DMS 273 treated with DMSO at 0.1 percent for 48 hours (cell line): ENCODE measurements at places on chromosomes 2 and 18.

GRCh38 chr2:9226458-9227380 lies 20.1 kb downstream of the ASAP2 start:
- no peak for DNase-seq

DNA sequence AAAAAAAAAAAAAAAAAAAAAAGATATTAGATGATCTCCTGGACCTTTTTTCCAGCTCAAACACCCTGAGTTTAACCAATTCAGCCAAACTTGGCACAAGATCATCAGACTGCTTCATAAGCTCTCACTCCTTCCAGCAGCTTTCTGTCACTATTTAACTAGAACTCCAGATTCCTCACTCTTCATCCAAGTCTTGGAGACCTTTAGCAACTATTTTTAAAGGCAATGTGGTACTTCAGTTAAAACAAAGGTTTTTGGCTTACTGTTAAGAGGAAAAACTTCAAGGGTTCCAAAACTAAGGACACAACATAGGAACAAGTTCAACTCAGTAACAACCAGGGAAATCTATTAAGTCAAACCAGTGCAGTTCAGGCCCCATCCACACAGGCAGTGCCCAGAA lies 23.2 kb downstream of the LAMA1 start:
- DNase-seq, result no peak

DNA sequence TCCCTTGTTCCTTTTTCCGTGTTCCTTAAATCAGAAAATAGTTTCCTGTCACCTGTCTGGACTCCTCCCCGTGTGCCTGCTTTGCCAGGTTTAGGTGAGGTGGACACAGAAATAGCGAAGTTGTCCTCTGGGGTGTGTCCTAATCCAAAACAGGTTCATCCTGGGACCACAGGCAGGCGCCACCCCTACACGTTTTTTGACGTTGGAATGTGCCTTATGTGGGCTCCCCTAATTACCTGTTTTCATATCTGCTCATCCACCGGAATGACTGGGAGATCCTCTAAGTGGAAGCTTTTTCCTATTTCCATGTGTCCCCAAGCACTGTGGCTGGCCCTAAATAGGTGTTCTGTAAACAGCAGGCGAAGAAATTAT lies 49.0 kb upstream of the PAIP2B start:
- DNase-seq, result no peak

DNA sequence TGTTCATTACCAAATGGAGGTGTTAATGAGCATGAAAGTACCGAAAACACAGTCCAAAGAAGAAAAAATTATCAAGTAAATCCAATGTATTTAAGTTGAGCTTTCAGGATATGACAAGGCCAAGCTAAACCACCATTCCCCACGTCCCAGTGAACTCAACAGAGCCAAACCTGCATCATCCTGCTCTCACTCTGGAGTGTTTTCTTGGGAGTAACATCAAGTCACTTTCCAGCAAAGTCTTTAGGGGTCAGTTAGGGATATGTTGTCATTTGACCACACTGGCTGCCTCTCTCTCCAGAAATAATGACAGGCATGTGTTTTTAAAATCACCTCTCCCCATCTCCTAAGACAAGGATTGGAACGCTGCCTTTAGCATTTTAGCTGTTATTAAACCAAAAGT lies 140.5 kb downstream of the SRBD1 start:
- DNase-seq, result no peak

DNA sequence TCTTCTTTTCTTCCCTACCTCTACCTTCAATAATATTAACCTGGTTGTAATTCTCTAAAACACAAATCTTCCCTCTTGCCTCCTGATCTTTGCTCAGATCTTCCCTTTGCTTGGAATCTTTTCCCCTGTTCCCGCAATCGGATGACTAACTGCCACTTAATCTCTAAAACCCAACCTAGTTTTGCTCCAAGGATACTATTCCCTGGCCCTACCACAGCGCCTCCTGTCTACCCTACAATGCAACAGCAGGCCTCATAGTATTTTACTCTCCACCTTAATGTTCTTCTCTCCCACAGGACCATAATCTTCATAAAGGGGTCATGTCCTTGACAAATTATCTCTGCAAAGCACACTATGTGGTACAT lies 246.8 kb upstream of the TNP1 start:
- no peak for DNase-seq

GRCh38 chr2:196963043-196963442 lies 36.5 kb upstream of the PGAP1 start:
- no peak for DNase-seq

DNA sequence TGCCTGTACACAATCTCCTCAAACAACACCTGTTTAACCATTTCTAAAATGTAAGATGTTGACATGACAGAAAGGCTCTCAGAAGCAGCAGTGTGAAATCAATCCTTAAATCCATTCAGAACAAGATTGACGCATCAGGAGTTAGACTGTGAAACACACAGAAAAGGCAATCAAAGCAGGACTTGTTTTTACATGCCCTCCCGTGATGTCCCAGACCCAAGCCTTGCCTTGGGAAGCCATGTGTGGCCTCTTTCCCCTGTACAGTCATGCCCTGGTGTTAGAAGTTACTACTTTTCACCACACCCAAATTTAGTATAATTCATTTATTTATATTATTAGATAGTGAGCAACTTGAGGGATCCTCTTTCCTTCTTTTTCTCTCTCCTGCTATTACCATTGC lies 115.7 kb downstream of the NCKAP5 start:
- no peak for DNase-seq

- no peak for DNase-seq
Observed at GRCh38 chr2:58938988-58939387, 697.9 kb upstream of the FANCL start.
